ENCODE measurements at places on chromosomes 11 and 22.

DNA sequence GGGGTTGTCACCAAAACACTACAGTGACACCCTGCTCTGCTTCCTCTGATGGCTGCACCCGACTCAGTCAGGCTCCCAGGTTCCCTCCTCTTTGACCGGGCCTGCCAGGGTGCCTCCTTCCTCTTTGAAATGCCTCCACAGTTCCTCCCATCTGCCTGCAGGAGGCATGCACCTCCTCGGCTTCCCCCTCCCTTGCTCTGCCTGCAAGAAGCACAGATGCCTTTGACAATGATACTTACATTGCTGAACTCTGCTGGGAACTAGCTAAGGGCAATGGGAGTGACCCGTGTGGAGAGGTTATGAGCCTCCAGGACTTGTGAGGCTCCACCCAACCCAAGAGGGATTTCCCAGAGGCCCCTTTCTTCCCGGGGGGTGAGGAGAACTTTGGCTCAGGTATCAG lies 674.1 kb downstream of the OPCML start:
- no peak for DNase-seq

- DNase-seq = no peak
Observed at GRCh38 chr11:32796425-32796824, 2.0 kb upstream of the CCDC73 start.

GRCh38 chr22:26623984-26624383 lies 2.2 kb downstream of the CRYBA4 start:
- no peak for DNase-seq

DNA sequence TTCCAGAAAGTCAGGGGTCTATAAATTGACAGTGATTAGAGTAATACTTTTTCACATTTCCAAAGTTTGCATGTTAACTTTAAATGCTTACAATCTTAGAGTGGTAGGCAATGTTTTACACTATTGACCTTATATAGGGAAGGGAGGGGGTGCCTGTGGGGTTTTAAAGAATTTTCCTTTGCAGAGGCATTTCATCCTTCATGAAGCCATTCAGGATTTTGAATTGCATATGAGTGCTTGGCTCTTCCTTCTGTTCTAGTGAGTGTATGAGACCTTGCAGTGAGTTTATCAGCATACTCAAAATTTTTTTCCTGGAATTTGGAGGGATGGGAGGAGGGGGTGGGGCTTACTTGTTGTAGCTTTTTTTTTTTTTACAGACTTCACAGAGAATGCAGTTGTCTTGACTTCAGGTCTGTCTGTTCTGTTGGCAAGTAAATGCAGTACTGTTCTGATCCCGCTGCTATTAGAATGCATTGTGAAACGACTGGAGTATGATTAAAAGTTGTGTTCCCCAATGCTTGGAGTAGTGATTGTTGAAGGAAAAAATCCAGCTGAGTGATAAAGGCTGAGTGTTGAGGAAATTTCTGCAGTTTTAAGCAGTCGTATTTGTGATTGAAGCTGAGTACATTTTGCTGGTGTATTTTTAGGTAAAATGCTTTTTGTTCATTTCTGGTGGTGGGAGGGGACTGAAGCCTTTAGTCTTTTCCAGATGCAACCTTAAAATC lies 5.3 kb downstream of the MALAT1 start:
- DNase-seq = no peak

DNA sequence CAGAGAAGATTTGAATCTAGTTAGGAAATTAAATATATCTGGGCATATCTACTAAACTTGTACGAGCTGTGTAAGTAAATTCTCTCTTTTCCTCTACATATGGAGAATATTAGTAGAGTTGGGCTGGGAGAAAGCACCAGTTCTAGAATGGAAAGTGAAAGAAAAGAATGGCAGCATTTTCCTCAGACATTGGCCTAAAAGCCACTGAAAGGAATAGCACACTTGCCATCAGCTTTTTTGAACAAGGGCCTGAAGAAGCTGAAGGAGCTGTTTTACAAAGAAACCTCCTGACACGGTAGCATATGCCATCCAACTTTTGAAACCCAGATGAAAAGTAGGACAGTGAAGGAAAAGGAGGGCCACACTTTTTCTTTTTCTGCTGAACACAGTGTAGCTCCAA lies 1563.7 kb upstream of the TENM4 start:
- DNase-seq = no peak

DNA sequence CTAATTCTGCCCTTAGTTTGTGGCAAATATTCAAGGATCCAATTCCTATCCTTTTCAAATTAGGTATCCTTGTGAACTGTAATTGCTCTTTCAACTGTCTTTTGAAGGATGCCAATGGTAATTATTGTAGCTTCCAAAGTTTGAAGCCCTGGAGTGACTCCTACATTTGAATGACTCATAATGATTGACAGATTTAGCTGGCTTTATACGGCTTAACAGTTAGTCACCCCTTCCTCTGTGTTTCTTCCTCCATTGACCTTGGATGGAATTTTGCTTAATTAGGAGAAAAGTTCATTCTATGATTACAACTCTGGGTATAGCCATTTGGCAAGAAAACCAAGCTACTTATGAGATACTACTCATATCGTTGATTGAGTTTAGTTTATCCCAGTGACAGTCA lies 639.3 kb upstream of the KIRREL3 start:
- no peak for DNase-seq

DNA sequence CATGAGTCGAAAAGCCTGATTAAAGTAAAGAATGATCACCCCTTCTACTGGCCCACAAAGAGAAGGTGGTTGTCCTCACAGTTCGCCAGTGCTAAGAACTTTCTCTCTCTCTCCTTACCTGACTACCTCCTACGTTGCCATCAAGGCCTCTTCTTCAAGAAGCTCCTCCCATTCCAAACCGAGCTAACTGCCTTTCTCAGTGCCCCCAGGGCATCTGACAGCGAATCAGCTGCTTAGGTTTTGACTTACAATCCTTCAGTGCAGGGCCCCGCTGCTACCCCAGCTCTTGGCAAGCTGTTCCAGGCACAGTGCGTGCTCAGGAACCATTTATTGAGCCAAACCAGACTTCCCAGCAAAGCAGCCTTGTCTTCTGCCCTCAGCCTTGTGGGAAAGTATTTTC lies 5.8 kb downstream of the VSTM5 start:
- DNase-seq = no peak

GRCh38 chr11:57349491-57350274 lies 11.5 kb downstream of the P2RX3 start:
- DNase-seq = no peak

DNA sequence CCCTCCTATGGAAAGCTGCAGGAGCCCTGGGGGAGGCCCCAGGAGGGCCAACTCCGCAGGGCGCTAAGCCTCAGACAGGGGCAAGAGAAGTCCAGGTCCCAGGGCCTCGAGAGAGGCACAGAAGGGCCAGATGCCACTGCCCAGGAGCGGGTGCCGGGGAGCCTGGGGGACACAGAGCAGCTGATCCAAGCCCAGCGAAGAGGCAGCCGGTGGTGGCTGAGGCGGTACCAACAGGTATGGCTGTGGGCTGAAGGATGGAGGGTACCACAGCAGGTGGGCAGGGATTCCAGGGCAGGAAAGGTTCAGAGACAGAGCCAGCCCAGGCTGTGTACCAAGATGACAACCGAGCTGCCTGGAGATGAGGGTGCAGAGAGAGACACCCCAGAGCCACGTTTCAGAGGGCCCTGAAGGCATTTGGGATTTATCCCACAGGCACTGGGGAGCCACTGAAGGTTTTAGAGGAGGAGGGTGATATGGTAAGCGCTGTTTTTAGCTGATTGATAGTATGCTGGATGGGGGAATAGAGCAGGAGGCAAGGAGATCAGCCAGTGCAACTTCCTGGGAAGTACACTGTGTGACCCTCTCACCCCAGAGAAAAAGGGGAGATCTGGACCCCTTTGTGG lies 412 bp downstream of the C11orf86 start:
- no peak for DNase-seq

DNA sequence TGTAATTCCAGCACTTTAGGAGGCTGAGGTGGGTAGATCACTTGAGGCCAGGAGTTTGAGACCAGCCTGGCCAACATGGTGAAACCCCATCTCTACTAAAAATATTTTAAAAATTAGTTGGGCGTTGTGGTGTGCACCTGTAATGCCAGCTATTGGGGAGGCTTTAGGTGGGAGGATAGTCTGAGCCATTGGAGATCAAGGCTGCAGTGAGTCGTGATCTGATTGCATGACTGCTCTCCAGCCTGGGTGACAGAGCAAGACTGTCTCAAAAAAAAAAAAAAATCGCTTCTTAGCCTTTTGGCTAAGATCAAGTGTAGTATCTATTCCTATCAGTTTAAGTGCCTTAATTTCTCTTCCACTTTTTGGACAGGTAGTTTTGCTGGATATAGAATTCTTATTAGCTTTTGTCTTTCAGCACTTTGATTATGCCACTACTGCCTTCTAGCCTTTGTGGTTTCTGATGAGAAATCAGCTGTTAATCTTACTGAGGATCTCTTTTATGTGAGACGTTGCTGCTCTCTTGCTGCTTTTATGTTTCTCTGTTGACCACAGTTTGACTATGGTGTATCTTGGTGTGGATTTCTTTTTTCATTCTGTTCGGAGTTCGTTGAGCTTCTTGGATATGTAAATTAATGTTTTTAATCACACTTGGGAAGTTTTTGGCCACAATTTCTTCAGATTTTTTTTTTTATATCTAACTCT lies 24.7 kb downstream of the CHEK1 start:
- DNase-seq = no peak

DNA sequence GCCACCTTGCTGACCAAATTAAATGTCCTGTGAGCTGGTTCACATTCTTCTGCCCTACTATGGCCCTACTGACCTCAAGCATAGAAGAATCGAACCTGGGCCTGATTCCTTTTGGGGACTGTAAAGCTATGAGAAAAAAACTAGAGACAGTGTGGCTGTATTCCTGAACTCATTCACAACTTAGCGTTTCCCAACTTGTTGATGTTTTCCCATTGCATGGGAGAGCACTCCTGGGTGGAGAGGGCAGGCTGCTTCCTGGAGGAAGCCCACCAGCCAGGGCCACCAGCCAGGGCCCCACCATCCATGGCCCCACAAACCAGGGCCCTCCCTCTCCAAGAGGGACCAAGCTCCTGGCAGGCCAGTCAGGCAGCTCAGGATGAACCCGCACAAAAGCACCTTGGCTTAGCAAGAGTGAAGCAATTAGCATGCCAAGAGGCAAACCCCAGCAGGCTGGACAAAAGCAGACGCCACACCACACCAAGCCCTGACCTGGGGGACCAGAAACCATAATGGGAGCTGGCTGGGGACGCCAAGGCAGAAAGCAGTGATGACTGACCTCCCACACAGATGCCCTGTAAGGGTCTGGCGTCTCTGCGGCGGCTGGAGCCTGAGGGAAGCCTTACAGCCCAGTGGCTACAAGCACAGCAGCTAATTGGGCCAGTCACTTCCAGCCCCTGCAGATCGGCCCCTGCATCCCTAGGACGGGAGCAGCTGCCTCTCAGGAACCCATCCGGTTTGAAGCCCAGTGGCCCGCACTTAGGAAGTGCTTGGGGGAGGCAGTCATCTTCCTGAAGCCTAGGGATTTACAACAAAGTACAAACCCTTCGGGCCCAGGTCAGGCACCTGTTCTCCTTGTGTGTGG lies 2.1 kb downstream of the CERK start:
- DNase-seq = no peak

- DNase-seq = no peak
Observed at GRCh38 chr11:117959438-117960149, 26.6 kb upstream of the IL10RA start.

- DNase-seq = no peak
Observed at GRCh38 chr22:20922141-20922751, 5.0 kb downstream of the CRKL start.
